CD4-positive, alpha-beta T cell treated with Interleukin-2 at 100 ng/mL for 4 hours (primary cell): ENCODE measurements at places on chromosomes 6 and 20.

DNA sequence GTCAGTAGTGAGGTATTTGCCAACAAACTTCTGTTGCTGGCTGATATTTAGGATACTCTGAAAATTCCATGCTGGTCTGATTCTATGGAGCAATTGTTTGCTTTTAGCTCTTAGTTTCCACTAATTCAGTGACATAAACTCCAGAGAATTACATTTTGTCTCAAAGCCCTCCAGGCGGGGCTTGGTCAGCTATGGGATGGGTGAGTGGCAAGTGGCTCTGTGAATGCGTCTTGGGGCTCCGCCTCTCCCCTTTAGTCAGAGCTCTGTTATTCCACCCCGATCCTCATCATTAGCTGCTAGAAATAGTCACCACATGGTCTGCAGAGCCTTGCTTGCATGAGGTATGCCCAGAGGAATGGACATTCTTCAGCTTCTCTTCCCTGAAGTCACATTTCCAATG is 540.6 kb downstream of the QKI start:
- DNase-seq: no peak

- no peak for DNase-seq
Observed at GRCh38 chr6:14396826-14397517, 279.4 kb downstream of the CD83 start.

DNA sequence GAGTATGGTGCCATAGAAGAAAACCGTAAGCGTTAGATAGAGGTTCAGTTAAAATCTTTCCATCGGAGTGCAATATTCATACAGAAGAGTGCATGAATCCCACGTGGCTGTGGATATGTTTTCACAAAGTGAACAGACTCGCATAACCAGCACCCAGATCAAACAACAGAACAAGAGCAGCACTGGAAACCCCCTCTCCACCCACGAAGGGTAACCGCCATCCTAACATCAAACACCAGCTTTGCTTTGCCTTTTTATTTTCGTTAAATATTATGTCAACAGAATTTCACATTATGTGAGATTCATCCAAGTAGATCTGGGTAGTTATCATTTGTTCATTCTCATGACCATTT is 4.7 kb downstream of the GTSF1L start:
- peak; percentile 65 for DNase-seq

- DNase-seq: no peak
Observed at GRCh38 chr6:122114717-122115116, 284.7 kb upstream of the HSF2 start.

- no peak for DNase-seq
Observed at GRCh38 chr6:16676376-16676775, 84.9 kb downstream of the ATXN1 start.

- peak; percentile 61 for DNase-seq
Observed at GRCh38 chr20:53579581-53580375, 13.9 kb downstream of the ZNF217 start.

DNA sequence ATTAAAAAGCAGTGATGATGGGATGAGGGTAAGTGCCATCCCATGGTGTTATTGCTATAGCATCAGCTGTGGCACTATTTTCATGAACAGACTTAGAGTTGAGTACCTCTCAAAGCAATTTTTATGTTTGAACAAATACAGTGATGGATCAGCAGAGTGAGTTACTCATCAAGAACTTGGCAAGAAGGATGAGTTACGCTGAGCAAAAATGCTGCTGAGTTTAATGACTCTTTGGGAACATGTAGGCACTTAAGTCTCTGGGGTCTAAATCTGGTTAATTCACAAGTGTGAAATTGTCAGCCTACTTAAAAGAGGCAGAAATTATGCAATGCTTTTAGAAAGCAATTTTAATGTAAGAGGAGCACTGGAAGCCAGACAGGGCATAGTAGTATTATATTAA is 78.5 kb upstream of the AHI1 start:
- no peak for DNase-seq

GRCh38 chr6:39873439-39873838 is 60.8 kb downstream of the MOCS1 start:
- no peak for DNase-seq
